Upper lobe of left lung (tissue), 6 donors: ENCODE measurements at places on chromosomes 16 and 17.
A peak's percentile ranks its signal among the peaks of the same experiment; 100 is the strongest.

DNA sequence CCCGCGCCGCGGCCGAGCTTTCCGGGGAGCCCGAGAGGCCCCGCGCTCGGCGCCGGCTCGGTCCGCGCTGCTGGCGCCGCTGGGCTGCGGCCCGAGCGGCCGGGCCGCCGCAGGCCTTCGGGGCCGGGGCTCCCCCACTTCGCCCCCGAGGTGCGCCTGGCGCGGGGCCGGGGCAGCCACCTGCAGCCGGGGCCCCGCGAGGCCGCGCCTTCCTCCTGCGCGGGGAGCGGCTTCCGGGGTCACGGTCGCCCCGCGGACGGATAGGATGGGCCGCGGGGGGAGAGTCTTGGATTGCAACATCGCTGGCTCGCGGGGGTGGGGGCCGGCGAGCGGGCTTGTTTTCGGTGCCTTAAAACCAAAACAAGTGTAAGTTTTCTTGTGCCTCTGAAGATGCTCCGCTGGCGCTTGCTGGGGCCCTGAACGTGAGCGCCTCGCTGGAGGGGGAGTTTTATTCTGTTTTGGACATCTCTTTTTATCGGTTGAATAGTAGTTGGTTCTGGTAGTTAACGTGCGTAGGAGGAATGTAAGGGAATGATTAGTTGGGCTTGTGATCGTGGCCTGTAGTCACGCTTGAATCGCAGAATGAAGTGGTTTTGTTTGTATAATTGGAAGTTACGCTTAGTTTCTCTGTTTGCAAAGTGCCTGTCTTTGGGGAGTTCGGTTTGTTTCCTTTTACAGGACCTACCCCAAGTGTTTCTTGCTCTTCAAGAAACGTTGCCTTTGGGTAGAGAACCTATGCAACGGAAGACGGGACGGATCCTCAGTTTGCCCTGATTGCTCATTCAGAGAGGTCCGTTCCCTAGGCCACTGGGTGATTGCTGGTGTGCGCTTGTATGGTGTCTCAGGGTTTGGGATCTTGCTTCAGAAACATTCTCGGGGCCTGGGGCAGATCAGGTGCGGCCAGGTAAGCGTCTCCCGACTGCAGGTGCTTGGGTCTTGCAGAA, 724 bp downstream of the UBE2I start:
- DNase-seq: peak; percentile 92

DNA sequence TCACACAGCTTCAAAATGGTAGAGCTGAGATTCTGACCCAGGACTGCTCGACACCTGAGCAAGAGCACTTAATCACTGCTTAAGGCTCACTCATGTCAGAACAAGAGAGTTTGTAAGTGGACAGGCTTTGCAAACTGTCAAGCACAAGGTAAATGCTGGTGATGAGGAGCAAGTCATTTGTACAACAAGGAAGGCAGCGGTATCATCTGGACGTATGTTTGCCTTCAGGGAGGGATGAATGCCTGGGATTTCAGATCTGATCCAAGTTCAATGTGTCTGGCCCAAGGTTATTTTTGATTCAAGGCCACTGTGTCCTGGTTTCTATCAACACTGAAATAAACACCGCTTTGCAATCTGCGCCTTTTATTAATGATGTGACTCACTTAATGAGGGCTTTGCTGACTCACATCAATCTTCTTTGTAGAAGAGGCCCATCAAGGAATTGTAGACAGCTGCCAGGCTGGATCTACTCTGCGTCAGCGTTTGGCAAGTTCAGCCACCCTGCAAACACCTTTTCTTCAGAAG, 174.4 kb upstream of the HS3ST3A1 start:
- DNase-seq: no peak

GRCh38 chr16:13902052-13902451, 17.9 kb upstream of the ERCC4 start:
- DNase-seq: no peak

- DNase-seq: no peak
Measured at GRCh38 chr16:57906382-57907316, 64.3 kb downstream of the CNGB1 start.

- DNase-seq: no peak
Measured at GRCh38 chr17:41555105-41555887, 16.6 kb downstream of the KRT9 start.
